NT2/D1 (cell line): ENCODE measurements at places on chromosomes 13 and 19.

DNA sequence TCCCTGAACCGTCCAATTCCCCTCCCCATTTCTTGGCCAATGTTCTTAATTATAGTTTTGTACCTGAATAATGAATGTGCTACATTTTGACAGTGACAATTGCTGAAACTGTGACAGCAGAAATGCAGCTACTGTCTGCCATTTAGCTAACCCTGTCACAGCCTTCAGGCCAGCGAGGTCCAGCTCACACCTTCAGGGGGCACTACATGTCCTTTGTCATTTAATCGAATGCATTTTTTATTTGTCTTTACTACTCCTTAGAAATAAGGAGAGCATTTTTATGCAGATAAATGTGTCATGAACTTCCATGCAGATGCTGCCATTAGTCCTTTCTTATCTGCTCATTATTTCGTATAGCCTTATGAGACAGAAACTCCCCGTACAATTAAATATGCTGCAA is 159.9 kb downstream of the MZT1 start:
- no peak for DNase-seq

- DNase-seq = peak; percentile 90
These were observed at the start of gene ZIK1 for GRCh38 chr19:57583521-57584416. Gene ZIK1 (plus strand): TSS chr19:57584145. CDS start chr19:57584357, 212 bp downstream.

DNA sequence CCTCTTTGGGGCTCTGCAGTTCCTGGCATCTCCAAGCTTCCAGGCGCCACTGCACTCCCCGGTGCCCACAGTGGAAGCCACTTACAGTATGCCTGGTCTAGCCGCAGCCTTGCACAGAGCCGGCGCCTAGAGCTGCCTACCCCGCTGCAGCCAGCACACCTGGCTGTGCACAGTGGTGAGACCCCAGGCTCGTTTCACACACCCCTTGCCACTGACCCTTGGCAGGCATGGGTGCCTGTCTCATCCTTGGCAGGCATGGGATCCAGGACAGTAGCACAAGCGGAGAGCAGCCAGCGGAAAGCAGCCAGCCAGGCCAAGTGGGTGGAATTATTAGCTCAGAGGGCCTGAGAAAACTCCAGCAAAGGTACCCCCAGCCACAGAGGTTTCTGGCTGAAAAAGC is 86.0 kb downstream of the SERP2 start:
- DNase-seq = no peak

GRCh38 chr13:38462605-38463004 is 113.0 kb downstream of the UFM1 start:
- DNase-seq = no peak

DNA sequence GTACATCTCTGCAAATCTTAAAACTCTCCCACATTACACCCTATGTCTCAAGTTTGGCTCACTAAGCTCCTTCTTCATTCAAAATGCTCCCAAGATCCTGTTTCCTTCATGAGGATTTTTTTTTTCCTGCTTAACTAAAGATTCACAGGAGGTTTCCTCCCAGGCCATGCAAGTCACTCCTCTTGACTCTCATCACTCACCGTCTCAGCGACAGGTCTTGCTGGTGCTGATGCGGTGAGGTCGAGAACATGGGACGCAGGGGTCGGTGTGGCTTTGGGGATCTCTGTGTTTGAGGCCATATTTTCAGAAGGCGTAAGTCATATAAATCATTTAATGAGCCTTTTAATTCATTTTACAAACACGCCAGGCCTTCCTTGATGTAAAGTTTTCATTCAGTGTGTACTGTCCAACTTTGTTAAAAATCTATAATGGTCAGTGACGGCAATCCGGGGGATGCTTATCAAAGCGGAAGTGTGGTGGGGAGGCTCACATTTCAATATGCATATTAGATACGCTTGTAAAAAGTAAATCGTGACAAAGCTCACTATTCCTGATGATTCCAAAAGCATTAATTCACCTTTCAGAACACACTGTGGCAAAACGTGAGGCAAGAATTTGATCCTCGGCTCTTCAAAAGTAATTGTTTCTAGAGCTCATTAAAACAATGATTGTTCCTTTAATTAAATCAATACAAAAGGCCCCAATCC is 20.4 kb downstream of the EFNB2 start:
- DNase-seq = no peak

DNA sequence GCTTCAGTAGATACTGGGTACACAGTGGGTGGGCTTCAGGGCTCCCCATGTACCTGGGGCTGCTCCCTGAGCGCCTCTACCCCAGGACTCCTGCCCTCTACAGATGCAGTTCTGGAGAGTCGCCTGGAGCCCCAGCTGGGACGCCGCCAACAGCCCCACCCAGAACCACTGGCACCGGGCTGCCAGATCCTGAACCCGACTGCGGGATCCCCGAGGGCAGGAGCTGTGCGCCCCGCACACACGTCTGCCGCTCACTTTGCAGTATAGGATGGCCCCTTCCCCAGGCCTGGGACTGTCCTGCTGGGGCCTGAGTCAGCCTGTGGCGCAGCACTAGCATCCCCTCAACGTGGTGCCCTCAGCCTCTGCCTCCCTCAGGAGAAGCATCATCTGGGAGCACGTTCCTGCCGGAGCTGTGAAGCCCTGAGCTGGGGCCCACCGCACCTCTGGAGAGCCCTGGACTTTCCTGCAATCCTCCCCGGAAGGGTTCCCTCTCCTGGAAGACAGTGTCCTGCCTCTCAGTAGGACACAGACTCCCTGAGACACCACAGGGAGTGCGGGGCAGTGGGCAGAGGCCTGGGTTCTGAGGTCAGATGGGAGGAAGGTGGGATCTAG is 3.7 kb downstream of the REXO1 start:
- no peak for DNase-seq

DNA sequence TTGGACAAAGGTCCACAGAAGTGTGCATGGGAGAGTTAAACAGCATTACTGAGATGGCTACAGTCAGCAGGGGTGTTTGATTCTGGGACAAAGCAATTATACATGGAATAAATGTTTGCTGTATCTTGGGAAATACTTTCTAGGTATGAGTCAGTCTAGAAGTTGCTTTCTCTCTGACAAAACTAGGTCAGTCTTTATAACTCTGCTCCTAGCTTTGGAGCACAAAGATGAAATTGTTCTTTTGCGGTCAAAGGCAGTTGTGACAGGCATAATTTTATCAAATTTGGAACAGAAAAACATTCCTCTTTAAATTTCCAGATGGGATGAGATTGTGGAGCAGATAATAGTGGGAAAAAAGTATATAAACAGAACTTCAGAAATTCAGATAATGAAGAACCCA is 1045.4 kb upstream of the MIR17HG start:
- DNase-seq = no peak

GRCh38 chr13:97460853-97461252 is 26.9 kb downstream of the RAP2A start:
- no peak for DNase-seq

GRCh38 chr13:51552027-51552426 is 32.2 kb upstream of the WDFY2 start:
- no peak for DNase-seq

DNA sequence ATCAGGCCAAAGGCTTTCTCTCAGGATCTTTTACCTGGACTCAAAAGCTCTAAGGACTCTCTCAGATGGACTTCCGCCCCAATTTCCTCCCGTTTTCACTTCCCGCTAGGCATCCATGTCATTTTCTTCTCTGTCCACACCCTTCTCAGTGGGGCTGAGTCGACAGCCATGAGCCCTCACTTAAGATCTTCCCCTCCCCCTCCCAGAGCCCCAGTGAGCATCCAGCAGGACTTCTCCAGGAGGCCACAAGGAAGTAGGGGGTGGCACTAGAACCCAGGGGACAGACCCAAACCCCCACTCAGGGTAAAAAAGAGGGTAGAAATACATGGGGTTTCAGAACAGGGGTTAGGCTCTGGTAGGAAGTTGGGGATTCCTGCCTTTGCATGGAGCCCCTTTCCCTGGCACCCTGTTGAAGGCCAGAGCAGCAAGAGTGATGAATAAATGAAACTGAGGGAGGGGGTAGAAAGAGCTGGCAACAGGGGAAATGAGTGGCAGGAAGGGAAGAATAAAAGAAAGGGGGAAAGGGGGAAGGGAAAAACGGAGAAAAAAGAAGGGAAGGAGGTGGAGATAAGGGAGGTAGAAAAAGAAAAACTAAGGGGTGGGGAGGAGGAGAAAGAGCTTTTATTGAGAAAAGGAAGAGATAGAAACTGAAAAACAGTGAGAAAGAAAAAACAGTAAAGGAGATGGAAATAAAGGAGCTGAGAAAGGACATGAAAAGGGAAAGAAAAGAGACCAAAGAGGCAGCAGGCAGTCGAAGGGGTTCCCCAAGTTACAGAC is 42.3 kb downstream of the DEDD2 start:
- no peak for DNase-seq

- no peak for DNase-seq
These were observed 37.7 kb upstream of the PDCD5 start for GRCh38 chr19:32543115-32543900.

DNA sequence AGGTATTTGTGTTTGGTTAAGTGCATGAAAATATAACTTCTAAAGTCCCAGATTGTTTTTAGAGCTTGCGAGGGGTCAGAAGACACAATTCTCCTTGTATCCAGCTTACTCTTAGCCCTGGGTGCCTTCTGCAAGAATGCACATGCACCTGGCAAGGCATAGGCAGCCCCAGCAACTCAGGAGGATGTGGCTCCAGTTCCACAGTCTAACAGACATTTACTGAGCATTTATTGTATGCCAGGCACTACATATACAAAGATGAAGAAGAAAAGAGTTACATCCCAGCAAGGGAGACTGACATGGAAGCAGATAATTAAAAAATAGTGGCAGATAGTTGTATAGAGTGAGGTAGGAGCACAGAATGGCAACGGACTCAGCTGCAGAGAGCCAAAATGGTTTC is 101.1 kb upstream of the FRY start:
- no peak for DNase-seq

DNA sequence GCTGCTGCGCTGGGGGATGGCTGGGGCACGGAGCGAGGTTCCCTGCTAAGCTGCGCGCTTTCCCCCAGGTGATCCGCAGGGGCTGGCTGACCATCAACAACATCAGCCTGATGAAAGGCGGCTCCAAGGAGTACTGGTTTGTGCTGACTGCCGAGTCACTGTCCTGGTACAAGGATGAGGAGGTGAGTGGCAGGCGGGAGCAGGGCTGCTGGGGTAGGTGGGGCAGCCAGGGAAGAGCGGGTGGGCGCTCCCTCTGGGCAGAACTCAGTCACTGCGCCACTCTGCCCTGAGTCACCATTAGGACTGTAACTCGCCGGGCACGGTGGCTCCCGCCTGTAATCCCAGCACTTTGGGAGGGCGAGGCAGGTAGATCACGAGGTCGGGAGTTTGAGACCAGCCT is 23.8 kb downstream of the TMED1 start:
- no peak for DNase-seq

GRCh38 chr19:48868114-48868886 is at the start of gene PLEKHA4:
Gene PLEKHA4 (minus strand): TSS chr19:48868617. CDS start chr19:48867620, 997 bp downstream.
- no peak for DNase-seq

GRCh38 chr19:43842007-43842406 is 14.9 kb downstream of the ZNF283 start:
- no peak for DNase-seq

DNA sequence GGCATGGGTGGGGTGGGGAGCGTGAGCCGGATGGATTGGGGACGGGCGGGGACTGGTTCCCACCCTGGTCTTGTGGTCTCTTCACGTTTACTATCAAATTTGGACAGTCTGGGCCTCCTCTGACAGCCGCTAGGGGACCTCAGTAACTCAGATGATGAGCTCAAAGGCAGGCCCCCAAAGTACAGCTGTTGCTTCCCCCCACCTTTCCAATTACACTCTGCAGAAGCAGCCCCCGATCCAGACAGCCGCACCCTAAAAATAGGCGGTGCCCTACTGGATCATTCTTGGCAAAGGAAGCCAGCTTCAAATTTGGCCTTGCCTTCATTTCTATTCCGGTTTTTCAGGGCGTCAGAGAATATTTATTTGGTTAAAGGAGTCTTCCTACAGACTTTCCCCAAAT is 1.9 kb upstream of the FOXO1 start:
- DNase-seq = no peak

GRCh38 chr13:43880214-43880855 is 631 bp downstream of the LACC1 start:
- DNase-seq = no peak

DNA sequence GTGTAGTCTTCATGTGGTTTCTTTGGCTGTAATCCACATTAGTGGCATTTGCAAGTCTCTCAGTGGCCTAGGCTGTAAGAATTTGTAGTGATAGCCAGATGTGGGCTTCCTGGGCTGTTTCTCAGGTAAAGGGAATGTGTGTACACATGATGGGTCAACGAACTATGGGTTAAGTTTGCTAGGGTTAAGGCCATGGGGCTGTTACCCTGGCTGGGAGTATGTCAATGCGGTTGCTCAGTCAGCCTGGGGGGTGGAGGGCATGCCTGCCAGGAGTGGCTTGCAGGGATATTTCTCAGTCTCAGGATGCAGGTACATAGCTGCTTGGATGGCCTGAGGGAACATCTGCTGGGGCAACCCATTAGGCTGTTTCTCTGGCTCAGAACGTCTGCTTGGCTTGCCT is 13.4 kb downstream of the CYSLTR2 start:
- DNase-seq = no peak

DNA sequence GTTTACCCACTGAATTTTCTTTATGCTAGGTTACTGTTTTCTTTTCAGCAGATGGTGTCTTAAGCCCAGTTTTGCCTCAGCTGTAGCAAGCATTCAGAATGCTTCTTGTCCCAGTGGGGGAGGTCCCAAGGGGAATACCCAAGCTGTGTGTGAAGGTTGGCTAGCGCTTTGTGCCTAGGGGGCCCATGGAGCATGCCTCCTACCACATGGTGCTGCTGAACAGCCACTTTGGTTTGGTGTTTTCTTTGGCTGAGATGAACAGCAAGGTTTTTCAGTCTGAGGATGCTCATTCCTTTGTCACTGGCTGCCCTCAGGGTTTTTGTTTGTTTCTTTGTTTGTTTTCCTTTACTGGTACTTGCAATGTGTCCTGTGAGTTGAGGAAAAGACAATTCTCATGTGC is 99.0 kb downstream of the PCDH20 start:
- no peak for DNase-seq

GRCh38 chr13:109745702-109746101 is 40.7 kb downstream of the IRS2 start:
- no peak for DNase-seq

DNA sequence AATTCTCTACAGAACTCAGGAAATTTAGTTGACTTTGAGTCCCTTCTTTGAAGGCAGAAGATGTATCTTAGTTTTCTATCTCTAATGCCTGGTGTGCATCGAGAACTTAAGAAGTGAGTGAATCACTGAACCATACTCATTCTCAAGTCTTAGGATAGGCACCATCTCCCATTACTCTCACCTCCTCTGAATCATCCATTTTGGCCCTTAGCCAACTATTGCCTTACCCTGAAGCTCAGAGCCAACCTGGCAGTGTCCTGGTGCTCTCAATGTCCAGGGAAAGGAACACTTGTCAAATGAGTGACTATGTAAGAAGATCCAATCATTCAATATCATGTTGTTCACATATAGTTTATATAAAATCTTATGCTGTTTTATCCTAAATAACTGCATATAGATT is 146.6 kb downstream of the RGCC start:
- no peak for DNase-seq

- peak; percentile 35 for DNase-seq
These were observed 26.8 kb upstream of the CEACAM21 start for GRCh38 chr19:41548954-41549688.

- DNase-seq = no peak
These were observed 25.6 kb downstream of the EPS15L1 start for GRCh38 chr19:16446108-16446723.
